ENCODE measurements at places on chromosomes 1 and 21. TPM values are rescaled to one million over a fixed set of nuclear protein-coding genes. Genes with fewer than 3 reads are reported as not detected.
A peak's percentile ranks its signal among the peaks of the same experiment; 100 is the strongest.

- peak; percentile 67 for DNase-seq
Observed at GRCh38 chr1:61255358-61255703, 173.0 kb downstream of the NFIA start.

- no peak for DNase-seq
Observed at GRCh38 chr1:44415013-44415412, 10.0 kb downstream of the RNF220 start.

DNA sequence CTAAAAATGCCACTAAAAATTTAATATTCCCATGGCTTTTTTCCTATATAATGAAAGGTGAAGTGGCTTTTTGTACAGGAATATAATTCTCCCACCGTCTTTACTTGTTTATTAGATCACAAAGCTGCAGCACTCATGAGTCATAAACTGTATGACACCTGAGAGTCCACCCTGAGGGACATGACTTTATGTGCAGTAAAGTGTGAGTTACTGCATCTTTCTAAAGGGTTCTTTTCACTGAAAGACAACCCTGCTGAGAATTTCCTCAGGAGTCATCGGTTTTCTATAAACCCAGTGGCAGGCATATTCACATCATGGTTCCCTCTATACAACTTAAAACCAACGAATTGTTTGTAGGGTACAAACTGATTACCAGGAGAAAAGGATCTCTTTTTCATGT, 77.4 kb downstream of the APP start:
- no peak for DNase-seq

GRCh38 chr1:90809996-90810395, 92.9 kb upstream of the BARHL2 start:
- DNase-seq, result no peak

- no peak for DNase-seq
Observed at GRCh38 chr1:173409613-173410012, 67.5 kb upstream of the PRDX6 start.

GRCh38 chr21:38356883-38357625, 100.3 kb downstream of the KCNJ15 start:
- no peak for DNase-seq

DNA sequence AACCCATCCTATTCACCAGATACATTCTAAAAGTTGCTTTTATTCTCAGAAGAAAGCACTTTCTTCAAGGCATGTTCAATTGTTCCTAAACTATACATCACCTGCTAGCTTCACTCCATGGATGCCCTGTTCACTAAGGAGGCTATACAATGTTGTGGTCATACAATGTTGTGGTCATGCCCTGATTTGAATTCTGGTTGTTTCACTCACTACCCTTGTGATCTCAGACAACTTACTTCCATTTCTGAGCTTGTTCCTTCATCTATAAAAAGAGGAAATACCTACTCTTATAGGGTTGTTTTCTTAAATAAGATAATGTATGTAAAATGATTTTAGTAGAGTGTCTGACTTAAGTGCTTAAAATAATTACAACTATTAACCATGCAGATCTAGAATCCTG, 19.7 kb downstream of the EDEM3 start:
- DNase-seq, result no peak

GRCh38 chr1:7298749-7299151, 472.3 kb upstream of the VAMP3 start:
- DNase-seq, result no peak

GRCh38 chr1:118335331-118335732, 150.3 kb upstream of the SPAG17 start:
- DNase-seq, result peak; percentile 41

- no peak for DNase-seq
Observed at GRCh38 chr1:98920441-98921110, 84.1 kb downstream of the PLPPR5 start.

DNA sequence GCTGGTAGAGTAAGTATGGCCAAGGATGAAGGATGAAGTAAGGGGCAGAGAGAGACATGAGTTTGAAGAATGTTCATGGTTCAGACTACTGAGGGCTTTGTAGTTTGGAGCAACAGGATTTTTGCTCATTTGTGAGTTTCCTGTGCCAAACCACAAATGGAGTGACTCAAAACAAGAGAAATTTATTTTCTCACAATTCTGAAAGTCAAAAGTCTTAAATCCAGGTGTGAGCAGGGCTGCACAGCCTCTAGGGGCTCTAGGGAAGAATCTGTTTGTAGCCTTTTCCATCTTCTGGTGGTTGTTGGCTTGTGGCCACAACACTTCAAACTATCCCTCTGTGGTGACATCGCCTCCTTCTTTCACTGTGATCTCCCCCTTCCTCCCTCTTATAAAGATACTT, 58.9 kb downstream of the RHOU start:
- DNase-seq, result no peak

Gene BATF3
- 1.6 TPM for total RNA-seq

Gene AMY2A
- total RNA-seq, result not detected
